ENCODE measurements at places on chromosomes 4 and X.
A peak's percentile ranks its signal among the peaks of the same experiment; 100 is the strongest.

GRCh38 chr4:169566021-169566818 is 46.2 kb downstream of the NEK1 start:
- DNase-seq = peak; percentile 60

DNA sequence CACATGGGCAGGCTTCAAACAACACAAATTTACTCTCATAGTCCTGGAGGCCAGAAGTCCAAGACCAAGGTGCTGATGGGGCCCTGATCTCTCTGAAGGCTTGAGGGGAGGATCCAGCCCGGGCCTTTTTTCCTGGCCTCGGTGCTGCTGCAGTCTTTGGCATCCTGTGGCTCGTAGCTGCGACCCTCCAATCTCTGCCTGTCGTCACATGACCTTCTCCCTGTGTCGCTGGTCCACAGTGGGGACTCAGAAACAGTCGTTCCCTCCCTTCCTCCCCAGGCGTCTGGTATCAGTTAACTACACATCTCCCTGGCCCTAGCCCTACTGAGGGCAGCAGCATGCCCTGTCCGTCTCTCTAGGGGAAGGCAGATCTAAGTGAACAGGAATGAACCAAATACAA is 19.1 kb upstream of the MSX1 start:
- DNase-seq = no peak

- no peak for DNase-seq
Measured at GRCh38 chr4:112287258-112287989, 1.7 kb upstream of the TIFA start.

- peak; percentile 89 for DNase-seq
Measured at GRCh38 chr4:38889143-38889542, 21.5 kb downstream of the FAM114A1 start.

DNA sequence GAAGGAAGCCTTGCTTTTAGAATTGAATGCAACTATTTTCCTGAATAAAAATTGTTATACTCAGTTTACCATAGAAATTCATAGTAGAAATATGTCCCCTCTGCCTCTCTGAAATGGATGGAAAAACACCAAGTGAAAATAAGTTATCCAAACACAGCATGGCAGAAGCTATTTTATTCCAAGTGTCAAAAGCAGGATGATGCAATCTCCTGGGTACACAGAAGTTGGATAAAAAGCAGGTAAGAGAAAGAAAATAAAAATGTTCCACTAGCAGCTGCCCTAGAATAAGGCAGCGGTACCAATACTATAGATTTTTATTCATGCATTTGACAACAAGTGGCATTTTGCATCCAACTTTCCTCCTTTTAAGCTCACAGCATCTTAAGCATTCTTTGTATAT is 89.0 kb upstream of the TENT5D start:
- no peak for DNase-seq

DNA sequence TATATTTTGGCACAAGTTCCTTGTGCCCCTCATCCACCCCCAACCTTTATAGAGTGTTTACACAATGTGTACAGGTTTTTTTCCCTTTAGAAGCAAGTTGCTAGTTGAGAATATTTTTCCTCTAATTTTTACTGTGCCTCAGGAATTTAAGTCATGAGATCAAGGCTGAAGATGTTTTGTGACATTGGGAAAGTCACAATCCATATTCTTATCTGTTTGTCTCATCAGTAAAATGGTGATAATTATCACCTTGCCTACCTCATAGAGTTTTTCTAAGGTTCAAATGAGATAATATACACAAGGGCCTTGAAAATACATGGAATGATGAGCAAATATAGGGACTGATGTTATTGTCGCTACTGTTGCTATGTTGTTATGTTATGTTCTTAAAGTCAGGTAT is 109.6 kb upstream of the DIAPH2 start:
- no peak for DNase-seq

GRCh38 chr4:183008492-183008891 is 90.6 kb upstream of the WWC2 start:
- DNase-seq = no peak

DNA sequence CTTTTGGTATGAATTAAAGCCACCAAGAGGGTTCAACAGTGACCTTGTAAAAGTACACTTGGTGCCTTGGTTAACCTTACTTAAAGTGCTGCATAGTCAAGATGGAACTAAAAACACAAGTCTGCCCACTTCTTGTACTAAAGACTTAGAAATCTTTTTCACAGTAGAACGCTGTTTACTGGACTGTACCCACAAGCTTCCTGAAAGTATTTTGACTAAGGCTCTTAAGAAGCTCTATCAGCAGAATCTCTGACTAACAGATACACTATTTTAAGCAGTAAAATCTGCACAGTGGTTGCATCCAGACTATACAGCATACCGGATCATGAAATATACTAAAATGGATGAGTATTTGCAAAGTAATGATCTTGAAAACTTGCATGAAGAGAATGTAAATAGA is 7.2 kb downstream of the RAB28 start:
- DNase-seq = peak; percentile 38

- DNase-seq = peak; percentile 28
Measured at GRCh38 chr4:174332741-174333493, 49.2 kb downstream of the CEP44 start.

DNA sequence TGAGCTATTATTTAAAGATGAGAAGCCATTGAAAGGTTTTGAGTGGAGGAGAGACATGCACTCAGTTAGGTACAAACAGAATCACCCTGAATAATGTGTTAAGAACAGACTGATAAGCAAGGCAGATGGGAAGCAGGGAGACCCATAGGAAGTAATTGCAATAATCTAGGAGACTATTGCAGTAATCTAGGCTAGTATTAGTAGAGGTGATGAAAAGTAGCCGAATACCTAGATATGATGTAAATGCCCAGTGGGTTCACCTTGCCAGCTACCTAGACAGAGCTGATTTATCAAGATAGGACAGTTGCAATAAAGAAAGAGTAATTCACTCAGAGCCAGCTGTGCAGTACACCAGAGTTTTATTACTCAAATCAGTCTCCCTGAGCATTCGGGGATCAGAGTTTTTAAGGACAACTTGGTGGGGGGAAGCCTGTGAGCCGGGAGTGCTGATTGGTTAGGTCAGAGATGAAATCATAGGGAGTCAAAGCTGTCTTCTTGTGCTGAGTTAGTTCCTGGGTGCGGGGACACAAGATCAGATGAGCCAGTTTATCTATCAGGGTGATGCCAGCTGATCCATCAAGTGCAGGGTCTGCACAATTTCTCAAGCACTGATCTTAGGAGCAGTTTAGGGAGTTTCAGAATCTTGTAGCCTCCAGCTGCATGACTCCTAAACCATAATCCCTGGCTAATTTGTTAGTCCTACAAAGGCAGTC is 427.5 kb downstream of the RPA4 start:
- DNase-seq = no peak

DNA sequence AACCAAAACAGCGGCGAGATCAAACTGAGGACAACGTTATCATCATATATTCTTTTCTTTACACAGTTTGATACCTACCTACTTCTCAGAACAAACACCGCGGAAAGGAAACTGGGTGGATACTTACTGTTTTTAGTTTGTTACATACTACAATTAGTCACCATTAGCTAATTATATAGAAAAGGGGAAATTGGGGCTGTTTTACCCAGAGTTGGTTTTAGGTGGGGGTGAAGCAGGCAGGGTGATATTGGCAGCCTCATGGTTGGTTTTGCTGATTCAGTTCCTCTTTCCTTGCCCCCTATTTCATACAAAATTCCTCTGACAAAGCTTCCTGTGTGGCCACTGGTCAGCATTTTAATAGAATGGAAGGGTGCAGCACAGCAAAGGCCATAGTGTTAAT is 77.8 kb downstream of the SORBS2 start:
- DNase-seq = no peak

All from fibroblast of skin of back (primary cell).